Activated naive CD8-positive, alpha-beta T cell treated with anti-CD3 and anti-CD28 coated beads, Interleukin-2, amount 50 U/mL, for 24 hours (primary cell): ENCODE measurements at places on chromosomes 16 and 17.
A peak's percentile ranks its signal among the peaks of the same experiment; 100 is the strongest.

DNA sequence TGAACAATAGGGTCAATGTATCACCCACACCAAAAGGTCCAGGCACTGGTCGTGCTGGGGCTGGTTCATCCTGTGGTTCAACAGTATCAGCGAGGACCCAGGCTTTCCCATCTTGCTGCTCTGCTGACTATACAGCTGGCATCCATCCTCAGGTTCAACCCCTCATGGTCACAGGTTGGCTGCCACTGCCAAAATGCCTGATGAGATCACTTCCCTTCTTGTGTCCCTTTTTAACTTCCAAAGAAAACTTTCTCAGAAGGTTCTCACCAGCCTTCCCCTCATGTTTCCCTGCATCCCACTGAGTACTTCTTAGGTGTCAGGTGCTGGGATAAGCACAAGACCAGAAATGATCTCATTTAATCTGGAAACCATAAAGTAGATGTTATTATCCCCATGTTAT is 25.7 kb downstream of the CLEC16A start:
- no peak for DNase-seq

- DNase-seq, result no peak
These were observed 31.3 kb upstream of the MPHOSPH6 start for GRCh38 chr16:82201351-82201750.

- DNase-seq, result no peak
These were observed at the start of gene MT1M for GRCh38 chr16:56632156-56632847. TSS of gene MT1M (plus strand) at chr16:56632659. CDS start at chr16:56632732, 73 bp downstream.

DNA sequence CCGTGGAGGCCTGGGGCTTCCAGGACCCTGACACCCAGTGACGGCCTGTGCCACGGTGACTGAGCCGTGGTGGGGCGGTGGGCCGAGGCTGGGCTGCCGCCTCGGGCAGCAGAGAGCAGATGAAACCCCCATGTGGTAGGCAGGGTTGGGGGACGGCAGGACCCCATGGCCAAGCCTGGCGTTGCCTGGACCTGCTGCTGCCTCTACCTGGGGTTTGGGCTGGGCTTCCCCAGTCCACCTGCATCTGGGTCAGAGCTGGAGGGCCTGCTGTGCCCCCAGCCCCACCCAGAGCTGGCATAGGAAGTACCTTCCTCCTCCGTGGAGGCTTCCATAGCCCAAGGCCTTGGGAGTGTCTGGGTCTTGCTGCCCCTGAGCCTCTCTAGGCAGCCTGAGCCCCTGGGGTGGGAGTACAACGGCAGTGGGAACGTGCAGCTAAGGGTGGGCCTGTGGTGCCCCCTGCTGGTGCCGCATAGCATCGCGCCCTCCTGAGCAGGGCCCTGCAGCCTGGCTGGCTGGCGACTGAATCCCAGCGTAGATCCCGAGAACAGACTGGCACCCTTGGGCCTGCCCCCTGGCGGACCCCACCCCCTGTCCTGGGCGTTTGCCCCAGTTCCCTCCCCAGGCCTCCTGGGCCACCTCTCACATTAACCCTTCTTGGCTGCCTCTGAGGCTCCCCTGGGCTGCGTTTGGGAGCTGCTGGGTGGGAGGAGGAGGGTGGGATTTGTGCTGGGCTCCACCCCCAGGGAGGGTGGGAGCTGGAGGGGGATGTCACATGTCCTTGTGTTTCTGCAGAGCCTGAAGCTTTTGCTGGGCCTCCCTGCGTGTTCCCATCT is 12.6 kb upstream of the ATP6V0C start:
- peak; percentile 87 for DNase-seq

- DNase-seq, result no peak
These were observed 35.5 kb downstream of the PIPOX start for GRCh38 chr17:29078183-29079045.

DNA sequence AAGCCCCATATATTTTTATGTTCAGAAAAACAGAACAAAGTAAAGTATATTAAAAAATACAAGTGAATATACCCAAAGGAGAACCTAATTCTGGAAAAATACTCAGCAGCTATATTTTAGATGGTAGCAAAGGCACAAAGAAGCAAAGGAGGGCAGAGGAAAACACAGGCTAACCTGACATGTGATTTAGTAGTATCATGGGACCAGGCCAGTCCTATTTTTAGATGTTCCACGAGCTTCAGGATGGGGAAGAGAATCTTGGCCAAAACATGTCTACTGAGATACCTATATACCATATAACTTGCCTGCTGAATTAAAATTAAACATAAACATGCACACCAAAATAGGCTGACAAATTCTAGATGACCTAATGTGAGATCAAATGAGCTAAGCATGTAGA is 32.9 kb downstream of the SMYD4 start:
- no peak for DNase-seq

GRCh38 chr17:55159251-55159650 is 105.5 kb upstream of the HLF start:
- DNase-seq, result no peak

DNA sequence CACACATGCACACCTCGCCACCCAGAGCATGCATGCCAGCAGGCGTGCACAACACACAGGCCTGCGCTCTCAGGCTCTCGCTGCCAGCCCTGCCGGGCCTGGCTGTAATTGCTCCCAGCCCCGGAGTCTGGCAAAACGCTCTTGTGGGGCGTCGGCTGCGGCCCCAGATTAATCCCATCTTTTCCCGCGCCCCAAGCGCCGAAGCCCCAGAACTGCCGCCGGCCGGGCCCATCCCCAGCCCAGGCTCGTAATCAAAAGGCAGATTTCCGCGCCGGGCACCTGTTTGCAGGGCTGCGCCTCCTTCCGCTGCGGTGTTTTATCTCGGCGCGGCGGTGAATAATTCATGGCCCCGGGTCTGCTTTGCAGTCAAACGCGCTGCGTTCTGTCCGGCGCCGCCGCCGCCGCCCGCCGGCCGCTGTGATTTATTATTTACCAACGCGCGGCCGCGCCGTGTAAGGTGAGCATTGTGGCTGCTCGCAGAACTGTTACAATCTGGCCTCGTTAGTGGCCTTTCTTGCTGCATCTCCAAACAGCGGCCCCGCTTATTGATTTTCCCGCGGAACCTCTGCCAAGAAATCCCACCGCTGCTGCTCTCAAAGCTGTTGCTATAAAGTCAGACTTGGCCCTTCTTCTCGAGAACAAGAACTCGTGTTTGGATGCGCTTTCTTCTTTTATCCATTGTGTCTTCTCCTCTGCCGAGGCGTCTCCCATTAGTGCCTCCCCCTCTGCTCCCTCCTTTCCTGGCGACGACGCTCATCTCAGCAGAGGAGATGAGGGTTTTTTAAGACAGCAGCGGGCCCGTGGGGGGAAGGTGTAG is 126.1 kb downstream of the IRX5 start:
- DNase-seq, result peak; percentile 4

GRCh38 chr16:71645450-71645849 is 19.5 kb downstream of the MARVELD3 start:
- no peak for DNase-seq

- no peak for DNase-seq
These were observed 192.8 kb downstream of the BANP start for GRCh38 chr16:88144028-88144511.

DNA sequence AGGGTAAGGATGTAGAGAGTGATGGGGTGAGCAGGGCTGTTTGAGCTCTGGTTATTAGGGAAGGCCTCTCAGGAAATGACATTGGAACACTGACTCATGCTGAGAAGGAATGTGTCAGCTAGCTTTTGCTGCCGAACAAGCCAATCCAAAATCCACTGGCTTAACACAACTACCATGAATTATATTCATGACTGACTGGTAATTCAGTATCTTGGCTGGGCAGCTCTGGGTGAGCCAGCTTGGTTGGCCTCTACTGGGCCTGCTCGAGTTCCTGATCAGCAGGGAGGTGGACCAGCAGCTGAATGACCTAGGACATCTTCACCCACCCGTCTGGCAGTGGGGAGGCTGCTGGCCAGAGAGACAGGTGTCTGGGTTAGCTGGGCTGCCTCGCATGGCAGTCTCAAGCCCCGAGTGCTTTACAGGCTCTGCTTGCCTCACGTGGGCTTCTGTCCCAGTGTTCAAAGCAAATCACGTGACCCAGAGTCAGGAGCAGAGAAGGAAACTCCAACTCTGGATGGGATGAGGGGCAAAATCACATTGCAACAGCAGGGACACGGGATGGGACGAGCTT is 209.4 kb downstream of the KATNIP start:
- DNase-seq, result no peak

GRCh38 chr17:17313350-17313991 is 10.3 kb downstream of the NT5M start:
- peak; percentile 70 for DNase-seq

DNA sequence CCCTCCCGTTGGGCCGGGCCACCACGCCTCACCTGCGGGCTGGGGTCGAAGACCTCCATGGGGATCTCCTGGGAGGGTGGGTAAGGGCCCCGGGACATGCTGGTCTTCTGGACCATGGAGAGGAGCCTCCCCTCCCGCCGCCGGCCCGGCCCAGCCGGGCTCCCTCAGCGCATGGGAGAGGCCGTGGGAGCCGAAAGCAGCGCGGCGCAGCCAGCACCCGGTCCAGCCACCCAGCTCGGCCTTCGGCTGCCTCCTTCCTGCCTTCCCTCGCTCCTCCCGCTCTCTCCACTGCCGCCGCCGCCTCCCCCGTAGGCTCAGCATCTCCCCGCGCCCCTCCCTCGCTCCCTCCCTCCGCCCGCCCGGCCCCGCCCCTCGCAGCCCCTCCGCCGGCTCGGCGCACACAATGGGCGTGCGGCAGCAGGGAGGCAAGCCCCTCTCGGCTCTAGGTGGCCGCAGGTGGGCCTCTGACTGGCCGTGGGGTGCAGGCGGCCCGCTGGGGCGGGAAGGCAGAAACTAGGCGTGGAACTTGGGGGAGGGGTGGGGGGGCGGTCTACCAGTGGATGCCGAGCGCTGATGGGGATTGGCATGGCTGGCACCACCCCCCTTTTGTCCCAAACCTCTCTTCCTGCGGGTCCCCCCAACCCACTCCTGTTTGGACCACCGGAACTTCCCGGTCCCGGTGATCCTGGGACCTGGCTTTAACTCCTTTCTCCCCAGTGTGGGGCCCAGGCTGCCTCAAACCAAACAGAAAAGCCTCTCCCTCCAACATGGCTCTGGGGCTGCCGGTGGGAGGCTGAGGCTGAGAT is at the start of gene CACNB1:
Gene CACNB1 (minus strand): TSS at position 290 of the 806 bp plus-strand sequence. CDS start 174 bp downstream, at position 116.
- DNase-seq, result peak; percentile 80

DNA sequence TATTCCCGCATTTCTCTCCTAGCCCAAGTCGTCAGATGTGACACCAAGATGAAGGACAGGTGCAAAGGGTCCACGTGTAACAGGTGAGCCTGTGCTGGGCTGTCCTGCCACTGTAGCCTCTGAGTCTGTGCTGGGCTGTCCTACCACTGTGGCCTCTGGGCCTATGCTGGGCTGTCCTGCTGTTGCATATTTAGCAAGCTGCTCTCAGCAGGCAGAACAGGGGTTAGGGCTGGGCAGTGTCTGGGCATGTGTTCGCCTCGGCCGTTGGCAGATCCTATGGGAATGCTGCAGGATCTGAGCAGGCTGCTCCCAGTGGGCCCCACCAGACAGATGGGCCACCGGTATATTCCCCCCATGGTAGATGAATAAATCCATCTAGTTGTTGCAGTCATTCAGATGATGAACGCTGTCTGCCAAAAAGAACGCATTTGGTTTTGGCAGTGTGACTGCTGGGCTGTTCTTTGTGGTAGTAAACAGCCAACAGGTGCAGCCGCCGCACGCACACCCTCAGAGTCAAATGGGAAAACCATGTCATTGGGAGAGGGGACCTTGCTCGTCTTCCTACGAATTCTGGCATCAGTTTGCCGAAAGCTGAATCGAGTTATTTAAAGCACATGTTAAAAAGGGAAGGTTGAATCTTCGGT is 49.2 kb downstream of the CRISPLD2 start:
- DNase-seq, result no peak

DNA sequence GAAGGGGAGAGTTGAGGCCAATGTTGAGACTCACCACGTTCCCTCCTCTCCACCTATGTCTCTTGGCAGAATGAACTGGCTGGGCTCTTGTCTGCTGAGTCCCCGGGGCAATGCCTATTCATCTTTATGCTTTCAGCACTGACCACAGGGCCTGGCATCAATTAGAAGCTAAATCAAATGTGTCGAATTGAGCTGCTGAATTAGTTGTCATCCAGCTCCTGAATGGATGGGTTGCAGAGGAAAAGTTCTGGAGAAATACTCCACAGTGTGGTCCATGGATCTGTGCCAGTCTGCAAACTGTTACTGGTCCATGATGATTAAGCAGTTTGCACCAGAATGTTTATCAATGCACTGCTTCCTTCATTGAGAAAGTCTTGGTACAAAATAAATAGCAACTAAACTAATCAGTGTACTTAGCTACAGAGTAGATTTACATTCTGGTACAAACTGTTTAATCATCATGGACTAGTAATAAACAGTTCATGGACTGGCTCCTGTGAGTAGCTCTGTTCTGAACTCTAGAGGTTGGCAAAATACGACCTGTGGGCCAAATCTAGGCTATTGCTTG is 4.6 kb downstream of the CNGB1 start:
- DNase-seq, result no peak

DNA sequence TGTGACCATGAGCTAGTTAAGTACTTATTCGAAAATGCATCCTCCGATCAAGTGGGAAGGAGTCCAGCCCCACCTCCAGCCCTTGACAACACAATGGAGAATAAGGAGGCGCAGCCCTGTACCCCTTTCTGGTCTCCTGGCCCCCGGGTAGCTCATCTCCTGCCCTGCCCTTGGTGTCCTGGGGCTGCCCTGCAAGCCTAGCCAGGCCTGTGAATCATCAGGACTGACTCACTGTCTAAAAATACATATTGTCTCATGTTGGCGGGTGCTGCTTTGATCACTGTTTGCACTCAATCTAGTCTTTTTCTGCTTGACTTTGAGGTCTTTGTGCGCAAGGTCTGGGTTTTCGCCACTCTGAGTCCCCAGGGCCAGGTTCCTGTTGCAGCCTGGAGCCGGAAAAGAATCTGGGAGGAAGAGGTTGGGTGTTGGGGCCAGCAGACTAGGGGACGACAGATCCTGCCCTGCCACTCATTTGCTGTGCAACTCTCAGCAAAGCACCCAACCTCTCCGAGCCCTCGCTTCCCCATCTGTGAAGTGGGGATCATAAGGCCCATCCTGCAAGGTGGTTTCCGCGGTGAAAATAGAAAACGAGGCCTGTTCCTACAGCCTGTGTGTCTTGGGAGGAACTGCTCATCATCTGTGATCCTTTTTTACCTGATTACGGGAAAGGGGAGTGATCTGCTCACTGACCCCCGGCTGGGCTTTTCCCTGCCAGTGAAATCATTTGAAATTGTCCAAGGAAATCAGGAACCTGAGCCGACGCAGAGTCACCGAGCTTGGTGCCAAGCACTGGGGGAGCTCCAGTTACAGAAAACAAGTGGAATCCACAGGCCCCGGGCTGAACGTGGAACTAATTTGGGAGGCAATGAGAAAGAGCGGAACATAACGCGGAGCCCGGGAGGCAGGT is 230.4 kb downstream of the PARN start:
- DNase-seq, result no peak

- DNase-seq, result peak; percentile 70
These were observed 28.8 kb upstream of the GINS2 start for GRCh38 chr16:85717393-85718152.
